ENCODE measurements at places on chromosomes 3 and 15. TPM values are rescaled to one million over a fixed set of nuclear protein-coding genes. Genes with fewer than 3 reads are reported as not detected.
A peak's percentile ranks its signal among the peaks of the same experiment; 100 is the strongest.

GRCh38 chr15:58066042-58066867 lies 744 bp upstream of the ALDH1A2 start:
- peak; percentile 43 for DNase-seq

Gene PLCL2
- 0.15 TPM for polyA plus RNA-seq

Gene ABI3BP
- polyA plus RNA-seq = 0.24 TPM

DNA sequence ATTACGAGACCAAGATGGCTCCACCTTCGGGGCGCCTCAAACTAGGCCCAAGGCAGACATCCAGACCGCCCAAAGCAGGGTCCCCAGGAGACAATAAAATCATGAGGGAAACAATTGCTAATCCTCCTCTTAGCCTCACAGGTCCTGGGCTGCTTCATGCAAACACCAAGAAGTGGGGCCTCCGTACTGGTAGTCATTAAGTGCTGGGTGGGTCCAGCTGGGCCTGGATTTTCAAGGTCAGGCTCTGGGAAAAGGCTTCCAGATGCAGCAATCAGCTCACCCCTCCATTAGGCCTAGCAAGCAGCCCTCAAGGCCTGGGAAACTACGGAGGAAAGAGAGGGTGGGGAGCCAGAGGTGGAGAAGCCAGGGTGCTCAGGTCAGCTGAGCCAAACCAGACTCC lies 634 bp downstream of the FBXL22 start:
- DNase-seq = no peak

GRCh38 chr3:14691719-14692118 lies 16.8 kb downstream of the C3orf20 start:
- no peak for DNase-seq

DNA sequence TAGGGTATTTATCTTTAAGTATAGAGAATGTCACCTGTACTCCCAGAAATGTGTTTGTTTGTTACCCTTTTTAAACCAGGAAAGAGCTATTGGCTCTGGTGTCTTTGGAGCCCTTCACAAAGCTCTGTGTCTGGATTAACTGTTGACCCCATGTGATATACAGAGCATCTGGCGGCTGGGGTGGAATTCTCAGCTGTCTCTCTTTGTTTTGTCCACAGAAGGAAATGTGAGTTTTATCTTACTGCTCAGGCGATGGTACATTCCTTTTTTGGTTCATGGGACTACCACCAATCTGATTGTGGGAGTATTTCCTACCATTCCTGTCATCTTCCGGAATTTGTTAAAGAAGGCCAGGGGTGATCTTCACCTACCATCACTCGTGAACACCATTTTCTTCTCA lies 120.3 kb downstream of the AKAP13 start:
- DNase-seq = no peak

Gene DUOXA1
- 2.2 TPM for polyA plus RNA-seq

- no peak for DNase-seq
Measured at GRCh38 chr3:20604659-20605058, 418.7 kb upstream of the SGO1 start.

- DNase-seq = no peak
Measured at GRCh38 chr3:147653367-147653923, 244.3 kb downstream of the ZIC1 start.

DNA sequence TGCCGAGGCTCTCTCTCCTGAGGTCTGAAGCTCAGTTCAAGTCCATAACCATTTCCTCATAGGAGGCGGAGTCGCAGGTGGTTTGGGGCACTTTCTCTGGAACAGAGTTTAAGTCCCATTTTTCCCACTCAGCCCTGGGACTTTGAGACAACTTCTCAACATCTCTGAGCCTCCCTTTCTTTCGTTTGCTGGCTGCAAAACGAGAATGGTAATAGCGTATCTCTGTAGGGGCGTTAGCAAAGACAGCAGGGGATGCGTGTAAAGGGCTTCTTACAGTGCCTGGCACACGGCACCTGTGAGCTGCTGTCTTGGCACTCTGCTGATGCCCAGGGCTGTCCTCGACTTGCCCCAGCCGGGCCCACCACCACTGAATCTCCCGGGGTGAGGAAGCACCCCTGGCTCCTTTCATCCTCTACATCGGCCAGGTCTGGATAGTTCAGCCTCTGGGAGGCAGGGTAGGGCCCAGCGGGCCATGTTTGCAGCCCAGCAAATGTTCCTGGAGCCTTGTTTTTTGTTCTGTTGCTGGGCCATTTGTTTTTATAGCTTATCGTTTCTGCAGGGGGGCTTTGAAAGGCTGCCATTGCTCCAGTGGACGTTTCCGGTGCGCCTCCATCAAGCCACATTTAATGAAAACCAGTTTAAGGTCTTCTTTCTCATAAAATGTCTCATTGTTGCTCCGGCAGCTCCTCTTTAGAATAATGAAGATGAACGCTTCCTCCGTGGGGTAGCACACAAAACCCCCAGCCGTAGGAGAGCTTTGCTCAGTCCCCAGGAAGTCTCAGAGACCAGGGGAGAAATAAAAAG lies 60.0 kb upstream of the WNT5A start:
- DNase-seq = no peak

Gene INSYN1
- 0.03 TPM for polyA plus RNA-seq

DNA sequence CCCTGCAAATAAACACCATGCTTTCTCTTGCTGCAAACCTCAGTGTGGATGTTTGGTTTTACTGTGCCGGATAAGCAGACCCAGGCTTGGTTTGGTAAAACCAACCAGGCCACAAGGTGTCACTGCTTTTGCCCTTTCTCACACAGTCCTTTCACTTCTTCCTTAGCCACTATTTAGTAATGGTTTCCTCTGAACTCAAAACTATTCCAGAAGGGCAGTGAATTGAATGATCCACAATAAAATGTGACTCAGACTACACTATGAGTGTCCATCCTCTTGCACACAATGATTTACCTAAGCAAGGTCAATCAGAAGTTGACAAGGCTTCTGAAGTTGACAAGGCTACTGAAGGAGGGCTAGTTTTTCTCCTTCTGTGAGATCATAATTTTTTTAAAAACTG lies 552.4 kb upstream of the CCDC54 start:
- DNase-seq = peak; percentile 49

DNA sequence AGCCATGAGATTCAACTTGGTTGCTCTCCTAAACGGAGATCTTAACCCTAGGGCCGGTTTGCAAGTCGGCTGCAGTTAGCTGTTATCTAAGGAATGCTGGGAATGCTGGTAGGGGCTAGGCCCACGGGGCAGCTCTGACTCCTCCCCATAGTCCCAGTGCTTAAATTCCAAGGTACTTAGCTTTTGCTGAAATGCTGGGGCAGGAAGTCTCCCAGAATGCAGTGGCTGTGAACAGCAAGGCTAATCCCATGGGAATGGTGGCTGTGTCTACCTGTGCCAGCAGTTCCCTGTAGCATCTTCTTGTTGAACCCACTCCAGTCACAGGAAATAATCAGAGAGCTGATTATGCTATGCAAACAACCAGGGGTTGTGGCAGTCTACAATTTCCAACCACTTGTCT lies 102.5 kb upstream of the TJP1 start:
- DNase-seq = peak; percentile 20

GRCh38 chr3:39219702-39220101 lies 27.3 kb upstream of the XIRP1 start:
- DNase-seq = no peak

DNA sequence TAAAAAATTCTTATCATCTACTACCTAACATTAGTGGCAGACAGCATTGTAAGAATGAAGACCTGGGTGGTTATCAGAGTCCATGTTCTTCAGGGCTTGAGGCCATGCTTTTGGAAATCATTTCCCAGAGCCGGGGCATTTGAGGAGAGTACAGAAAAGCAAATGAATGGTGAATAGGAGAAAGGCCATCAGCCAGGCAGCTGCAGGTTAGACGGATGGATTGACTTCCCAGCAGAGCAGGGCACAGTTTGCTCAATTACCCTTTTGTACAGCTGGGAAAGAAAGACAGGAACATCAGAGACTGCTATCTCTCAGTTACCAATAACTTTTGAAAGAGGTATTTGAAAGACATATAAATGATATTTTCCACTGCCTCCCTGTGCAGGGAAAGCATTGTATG lies 135.6 kb downstream of the ALCAM start:
- DNase-seq = no peak

Gene ATP13A5
- polyA plus RNA-seq = not detected

GRCh38 chr3:114456742-114457141 lies 162.9 kb downstream of the TIGIT start:
- no peak for DNase-seq

Gene GPR149
- not detected for polyA plus RNA-seq

GRCh38 chr3:89682556-89682955 lies 575.1 kb downstream of the EPHA3 start:
- no peak for DNase-seq

Gene ERICH6
- polyA plus RNA-seq = 0.02 TPM

- no peak for DNase-seq
Measured at GRCh38 chr3:90007778-90008499, 900.5 kb downstream of the EPHA3 start.

DNA sequence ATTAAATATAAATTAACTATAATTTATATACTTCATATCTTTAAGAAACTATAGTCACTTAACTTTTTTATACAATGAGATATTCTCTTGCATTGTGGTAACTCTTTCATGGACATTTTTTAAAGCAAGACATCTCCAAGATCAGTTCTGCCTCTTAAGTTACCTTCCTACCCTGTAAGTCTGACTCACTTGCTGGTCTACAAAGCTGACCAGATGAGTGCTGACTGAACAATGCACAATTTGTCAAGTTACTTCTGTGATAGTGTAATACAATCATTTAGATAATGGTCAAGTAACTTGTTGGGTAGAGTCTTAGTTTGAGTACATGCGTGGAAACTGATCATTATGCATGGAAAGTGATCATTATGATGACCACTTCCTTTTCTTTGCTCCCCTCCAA lies 145.9 kb downstream of the MEIS2 start:
- peak; percentile 31 for DNase-seq

GRCh38 chr3:161067335-161067734 lies 37.8 kb downstream of the B3GALNT1 start:
- no peak for DNase-seq

GRCh38 chr15:100008258-100008657 lies 275.0 kb upstream of the LYSMD4 start:
- peak; percentile 43 for DNase-seq

DNA sequence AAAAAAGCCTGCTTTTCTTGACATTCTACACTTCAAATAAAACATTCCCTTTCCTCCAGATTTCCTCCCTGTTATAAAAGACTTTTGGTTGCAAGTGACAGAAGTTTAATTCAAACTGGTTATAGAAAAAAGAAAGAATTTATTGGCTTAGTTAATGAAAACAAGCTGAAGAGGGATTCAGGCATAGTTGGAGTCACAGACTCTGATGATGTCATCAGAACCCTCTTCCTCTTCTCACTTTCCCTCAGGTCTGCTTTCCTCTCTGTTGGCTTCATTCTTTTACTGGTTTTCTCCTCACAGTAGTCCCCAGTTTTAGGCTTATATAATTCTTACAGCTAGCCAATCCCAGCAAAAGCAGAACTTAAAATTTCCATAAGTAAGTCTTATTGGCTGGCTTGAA lies 32.0 kb upstream of the MBNL1 start:
- DNase-seq = no peak

DNA sequence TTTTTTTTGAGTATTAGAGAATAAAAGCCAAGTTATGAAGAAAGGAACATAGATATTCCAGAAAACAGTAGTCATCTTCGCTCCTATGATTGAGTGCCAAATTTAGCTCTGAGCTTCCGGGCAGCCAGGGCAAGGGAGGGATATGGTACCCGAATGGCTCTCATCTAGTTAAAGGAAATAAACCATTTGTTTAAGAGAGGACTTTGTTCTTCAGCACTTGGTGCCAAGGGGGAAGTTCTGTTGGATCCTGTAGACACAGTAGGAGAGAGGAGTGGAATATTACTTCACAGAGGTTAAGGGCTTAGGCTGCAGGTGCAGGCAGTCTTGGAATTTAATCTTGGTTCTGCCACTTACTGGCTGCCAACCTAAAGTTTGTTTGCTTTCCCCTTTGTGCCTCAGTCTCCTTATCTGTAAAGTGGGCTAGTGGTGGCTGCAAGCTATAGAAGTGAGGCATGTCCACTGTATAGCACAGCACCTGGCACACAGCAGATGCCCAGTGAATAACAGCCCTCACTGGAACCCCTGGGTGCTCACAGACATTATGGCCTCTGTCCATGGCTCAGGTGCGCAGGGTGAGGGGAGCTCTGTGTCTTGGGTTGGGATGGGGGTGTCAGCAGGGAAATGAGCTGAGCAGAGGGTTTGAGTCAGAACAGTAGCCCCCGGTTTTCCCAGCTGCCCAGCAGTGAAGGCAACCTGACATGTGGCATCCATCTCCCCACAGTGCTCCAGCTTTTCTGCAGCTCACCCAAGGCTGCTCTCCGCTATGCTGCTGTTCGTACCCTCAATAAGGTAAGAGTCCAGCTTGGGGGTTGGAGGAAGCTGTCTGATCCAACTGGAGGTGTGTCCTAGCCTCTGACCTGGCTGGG lies 10.4 kb downstream of the COPG1 start:
- DNase-seq = no peak

GRCh38 chr15:83285284-83285978 lies 967 bp upstream of the BNC1 start:
- DNase-seq = peak; percentile 55

GRCh38 chr15:58520936-58521292 lies 89.1 kb downstream of the LIPC start:
- no peak for DNase-seq

Data from mammary epithelial cell (primary cell).